ENCODE measurements at places on chromosomes 13 and 19.
A peak's percentile ranks its signal among the peaks of the same experiment; 100 is the strongest.

GRCh38 chr19:6495947-6496346, 6.2 kb downstream of the TUBB4A start:
- no peak for DNase-seq

DNA sequence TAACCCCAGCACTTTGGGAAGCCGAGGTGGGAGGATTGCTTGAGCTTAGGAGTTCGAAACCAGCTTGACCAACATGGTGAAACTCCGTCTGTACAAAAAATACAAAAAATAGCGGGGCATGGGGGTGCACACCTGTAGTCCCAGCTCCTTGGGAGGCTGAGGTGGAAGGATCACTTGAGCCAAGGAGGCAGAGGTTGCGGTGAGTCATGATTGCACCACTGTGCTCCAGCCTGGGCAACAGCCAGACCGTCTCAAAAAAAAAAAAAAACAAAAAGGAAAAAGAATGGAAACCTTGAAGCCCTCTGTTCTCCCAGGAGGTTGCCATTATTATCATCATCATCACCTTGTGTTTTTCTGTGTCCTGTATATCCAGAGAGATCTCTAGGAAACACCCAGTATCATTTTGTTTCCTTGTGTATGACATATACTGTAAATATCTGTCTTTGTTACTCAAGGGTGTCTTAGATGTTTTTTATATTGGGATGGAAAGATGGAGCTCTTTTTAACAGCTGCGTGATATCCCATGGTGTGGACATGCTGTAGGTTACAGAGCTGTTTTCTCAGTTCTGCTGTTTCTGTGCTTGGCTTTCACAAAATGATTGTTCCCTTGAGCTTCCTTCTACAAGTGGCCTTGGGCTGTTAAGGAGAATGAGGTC, 11.8 kb downstream of the CHAF1A start:
- no peak for DNase-seq

GRCh38 chr13:33145667-33146066, 129.4 kb downstream of the KL start:
- DNase-seq, result no peak

- DNase-seq, result no peak
Measured at GRCh38 chr19:49348305-49349189, 13.3 kb downstream of the CD37 start.

DNA sequence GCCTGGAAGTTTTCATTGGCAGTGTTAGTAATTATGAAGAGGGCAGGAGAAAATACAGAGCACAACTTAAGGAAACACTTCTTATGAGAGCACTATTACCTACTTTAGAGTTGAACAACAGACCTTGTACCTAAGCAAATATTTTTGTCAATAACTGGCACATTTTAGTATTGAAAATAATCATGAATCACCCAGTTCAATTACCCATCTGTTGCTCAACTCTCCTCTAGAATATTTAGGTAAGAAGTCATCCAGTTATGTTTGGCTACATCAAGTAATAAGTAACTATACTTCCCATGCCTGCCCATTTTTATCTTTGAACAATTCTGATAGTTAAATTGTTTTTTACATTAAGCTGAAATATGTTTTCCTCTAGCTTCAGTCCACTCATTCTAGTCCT, 893.4 kb downstream of the DIAPH3 start:
- no peak for DNase-seq

DNA sequence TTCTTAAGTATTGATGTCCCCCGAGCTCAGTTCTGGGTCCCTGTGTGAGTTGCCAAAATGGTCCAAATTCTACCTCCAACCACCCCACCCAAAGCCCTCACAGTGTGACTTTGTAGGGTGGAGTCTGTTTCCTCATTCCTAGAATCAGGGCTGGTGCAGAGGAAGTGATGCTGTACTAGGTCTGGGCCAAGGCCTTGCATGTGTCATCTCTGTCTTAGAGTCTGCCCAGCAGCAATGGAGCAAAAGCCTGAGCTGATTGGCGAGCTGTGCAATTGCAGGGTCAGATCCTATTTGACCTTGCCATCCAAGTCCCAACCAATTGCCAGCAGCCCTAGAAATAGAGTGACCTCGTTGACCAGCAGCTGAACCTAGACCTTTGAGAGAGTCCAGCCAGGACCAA, 97.0 kb upstream of the ANKRD10 start:
- no peak for DNase-seq

- no peak for DNase-seq
Measured at GRCh38 chr13:25371158-25371874, 458 bp upstream of the ATP8A2 start.

GRCh38 chr13:18948664-18949488, 232.7 kb downstream of the TUBA3C start:
- no peak for DNase-seq

DNA sequence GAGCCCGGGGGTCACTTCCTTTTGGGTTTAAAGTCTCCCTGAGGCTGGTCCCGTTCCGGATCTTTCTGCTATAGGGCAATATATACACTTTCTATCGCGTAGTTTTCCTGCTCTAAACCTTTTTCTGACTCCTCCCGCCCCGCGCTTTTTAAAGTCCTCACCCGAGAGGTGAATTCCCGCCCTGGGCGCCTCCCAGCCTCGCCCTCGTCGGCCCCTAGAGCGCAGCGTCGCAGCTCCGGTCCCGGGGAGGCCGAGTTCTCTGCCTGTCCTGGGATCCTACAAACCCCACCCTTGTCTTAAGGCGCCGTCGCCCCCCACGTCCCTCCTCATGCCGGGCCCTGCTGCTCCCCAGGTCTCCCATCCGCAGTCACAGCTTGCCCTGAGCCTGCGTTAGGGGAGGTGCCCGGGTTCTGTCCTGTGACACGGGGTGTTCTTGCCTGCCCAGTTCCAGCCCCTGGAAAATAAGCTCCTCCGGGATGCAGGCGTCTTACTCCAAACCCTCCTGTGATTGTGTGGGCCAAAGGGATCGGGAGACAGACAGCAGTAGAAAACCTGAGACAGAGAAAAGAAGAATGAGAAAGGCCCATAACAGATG, 491 bp downstream of the ZNF525 start:
- DNase-seq, result no peak

- DNase-seq, result no peak
Measured at GRCh38 chr19:45173816-45174215, 4.2 kb downstream of the TRAPPC6A start.

DNA sequence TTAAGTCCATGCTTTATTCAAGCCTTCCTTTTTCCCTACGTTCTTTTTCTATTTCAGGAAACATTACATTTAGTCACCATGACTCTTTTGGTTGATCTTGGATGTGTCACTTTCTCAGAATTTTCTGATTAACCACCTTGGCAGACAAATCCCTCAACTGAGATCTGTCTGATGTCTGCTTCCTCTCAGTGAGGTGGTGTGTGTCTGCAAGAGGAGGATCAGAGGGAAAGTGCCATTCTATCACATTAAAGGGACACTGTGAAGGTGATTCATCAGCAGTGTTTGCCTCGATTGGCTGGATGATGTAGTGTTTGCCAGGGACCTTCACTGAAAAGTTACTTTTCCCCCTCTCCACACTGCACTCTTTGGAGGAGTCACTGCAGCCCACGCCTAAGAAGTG, 3.0 kb upstream of the CCNP start:
- no peak for DNase-seq

DNA sequence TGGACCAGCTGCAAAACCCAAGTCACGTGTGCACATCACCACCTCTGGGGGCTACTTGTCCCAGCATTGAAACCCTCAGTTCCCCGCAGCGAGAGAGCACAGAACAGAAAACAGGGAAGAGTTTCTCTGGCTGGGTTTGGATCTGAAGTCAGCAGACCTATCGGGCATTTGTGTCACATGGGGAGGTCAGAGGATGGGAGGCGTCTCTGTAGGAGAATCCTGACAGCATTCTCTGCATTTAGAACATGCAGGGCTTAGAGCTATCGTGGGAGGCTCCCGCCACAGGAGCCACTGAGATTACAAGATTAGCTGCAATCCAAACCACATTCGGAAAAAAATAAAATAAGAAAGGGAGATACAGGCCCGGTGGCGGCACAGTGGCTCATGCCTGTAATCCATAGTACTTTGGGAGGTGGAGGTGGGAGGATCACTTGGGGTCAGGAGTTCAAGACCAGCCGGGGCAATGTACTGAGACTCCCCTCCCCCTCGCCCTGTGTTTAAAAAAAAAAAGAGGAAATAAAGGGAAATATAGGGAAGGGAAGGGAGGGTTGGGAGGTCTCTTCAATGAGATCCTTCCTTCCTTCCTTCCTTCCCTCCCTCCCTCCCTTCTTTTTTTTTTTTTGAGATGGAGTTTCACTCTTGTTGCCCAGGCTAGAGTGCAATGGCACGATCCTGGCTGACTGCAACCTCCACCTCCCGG, 2.9 kb upstream of the TLE6 start:
- no peak for DNase-seq

- no peak for DNase-seq
Measured at GRCh38 chr19:53907193-53907581, 1.9 kb upstream of the CACNG7 start.

GRCh38 chr13:58478858-58479257, 847.3 kb downstream of the PCDH17 start:
- no peak for DNase-seq

- DNase-seq, result no peak
Measured at GRCh38 chr13:19726611-19727010, 56.1 kb downstream of the PSPC1 start.

GRCh38 chr19:18057557-18057956, 29.2 kb downstream of the IL12RB1 start:
- no peak for DNase-seq

DNA sequence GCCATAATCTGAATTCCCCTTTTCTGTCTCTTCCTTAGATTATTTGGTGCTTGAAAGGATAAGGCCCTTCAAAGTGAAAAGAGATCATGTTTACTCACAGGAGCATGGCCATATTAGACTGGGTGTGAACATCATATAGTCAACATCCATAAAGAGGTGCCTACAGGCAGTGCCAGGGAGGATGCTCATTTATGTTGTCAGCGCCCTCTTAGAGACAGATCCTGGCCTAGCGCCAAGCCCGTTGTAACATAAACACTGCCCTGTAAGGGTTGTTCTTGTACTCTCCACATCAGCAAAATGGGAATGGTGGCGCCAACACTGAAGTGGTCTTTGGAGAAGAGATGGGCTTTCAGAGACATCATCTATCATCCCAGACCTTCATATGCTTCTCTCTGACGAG, 16.1 kb downstream of the PCDH8 start:
- DNase-seq, result no peak

GRCh38 chr13:76043874-76044273, 407.7 kb downstream of the LMO7 start:
- no peak for DNase-seq

DNA sequence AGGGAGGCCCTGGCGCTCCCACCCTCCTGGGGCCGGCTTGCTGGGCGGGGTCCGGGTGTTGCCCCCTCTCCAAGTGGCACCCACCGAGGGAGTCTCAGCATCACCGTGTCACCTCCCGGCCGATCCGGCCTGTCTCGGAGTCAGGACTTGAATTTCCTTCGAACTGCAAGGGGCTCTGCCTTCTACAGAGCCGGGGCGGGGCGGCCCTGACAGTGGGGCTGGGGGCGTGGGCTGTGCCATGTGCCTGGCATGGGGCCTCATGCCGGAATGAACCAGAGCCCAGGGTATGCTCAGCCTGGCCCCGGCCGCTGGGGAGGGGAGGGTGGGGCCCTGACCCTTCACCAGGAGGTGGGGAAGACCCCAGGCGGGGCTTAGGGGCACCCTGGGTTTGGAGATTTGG, 47.0 kb upstream of the TCF3 start:
- DNase-seq, result no peak

- no peak for DNase-seq
Measured at GRCh38 chr13:105008604-105009003, 1526.9 kb downstream of the EFNB2 start.

DNA sequence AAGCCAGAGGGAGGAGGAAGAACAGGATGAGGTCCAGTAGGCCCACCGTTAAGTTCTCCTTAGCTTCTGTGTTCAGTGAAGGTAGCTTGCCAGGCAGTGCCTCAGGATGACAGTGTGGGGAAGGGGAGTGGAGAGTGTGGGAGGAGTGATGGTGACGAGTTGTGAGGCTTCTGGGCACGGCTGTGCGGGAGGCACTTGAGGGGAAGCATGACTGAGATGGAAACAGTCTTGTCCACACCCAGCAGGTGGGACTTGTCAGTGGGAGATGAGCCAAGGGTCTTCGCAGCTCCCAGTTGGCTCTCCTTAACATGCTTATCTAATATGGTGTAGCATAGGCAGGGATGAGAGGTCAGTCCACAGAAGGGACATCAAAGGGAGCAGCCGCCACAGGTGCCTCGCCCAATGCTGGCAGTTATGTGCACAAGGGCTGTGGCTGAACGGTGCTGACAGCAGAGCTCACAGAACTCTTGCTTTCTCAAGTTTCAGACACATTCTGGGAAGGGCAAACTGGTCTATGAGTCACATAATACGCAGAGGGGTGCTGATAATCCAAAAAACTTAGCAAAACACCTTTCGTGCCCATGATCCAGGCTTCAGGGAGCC, 47.5 kb downstream of the OXGR1 start:
- DNase-seq, result no peak

- peak; percentile 91 for DNase-seq
Measured at GRCh38 chr19:17260842-17261325, 3.7 kb downstream of the USHBP1 start.

- DNase-seq, result peak; percentile 55
Measured at GRCh38 chr19:17209126-17210036, 5.8 kb upstream of the USE1 start.

DNA sequence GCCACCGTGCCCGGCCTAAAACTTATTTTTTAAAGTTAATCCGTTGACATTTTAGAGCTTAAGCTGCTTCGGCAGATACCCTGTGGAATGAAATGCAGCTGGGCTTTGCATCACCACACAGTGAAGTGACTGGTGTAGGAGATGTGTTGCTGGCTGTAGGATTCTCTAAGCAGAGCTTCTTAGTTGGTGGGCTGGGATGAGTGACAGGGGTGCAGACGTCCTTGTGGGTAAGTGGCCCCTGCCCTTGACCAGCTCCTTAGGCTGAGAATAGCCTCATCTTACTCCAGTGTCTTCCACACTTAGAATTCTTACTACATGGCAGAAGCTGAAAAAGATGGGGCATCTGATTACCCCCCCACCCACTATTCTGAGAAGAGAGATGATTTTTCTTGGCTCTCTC, 11.6 kb downstream of the GATAD2A start:
- no peak for DNase-seq

GRCh38 chr13:71339005-71339404, 528.0 kb downstream of the DACH1 start:
- no peak for DNase-seq

DNA sequence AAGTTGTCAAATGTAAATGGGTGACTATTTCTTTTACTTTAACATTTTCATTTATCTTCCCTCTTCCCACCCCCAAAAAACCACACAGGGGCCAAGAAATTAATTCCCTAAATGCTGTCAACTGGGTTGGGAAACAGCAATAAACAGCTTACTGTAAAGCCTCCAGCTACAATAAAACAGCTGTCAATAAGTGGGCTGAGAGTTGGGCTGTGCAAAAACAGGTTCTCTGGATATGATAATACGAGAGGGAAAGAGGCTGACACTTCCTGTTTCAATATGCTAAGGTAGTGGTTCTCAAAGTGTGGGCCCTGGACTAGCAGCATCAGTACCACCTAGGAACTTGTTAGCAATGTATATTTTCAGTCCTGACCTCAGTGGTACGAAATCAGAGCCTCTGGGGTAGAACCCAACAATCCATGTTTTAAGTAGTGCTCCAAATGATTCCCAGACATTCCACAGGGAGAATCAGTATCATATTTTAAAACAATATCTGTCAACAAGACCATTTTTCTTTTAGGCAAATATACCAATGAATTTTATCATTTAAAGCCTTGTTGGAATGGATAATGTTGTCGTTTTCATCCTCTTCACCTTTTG, 8.4 kb downstream of the PCDH9 start:
- DNase-seq, result no peak
